ENCODE measurements at places on chromosomes 1 and 21. TPM values are rescaled to one million over a fixed set of nuclear protein-coding genes. Genes with fewer than 3 reads are reported as not detected.

DNA sequence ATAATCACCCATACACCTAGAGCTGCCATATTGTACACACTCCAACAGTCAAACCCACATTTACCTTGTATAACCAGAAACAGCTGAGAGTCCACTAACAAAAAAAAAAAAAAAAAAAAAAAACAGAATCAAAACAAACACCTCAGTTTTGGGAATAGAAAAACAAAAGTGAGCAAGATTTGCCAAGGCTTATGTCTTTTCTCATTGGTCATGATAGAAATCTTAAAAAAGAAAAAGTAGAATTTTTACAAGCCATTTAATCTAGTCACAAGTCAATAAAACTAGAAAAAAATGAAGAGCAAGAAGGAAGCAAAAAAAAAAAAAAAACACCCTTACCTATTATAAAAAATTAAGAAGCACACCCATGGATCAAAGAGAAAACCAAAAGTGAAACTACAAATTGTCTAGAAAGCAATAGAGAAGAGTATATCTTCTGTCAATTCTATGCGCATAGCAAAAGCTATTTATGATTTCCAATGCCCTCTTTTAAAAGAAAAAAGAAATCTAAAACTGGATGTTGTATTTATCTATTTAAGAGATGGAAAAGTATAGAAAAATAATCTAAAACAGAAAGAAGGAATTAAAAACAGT lies 113.2 kb upstream of the GALNT2 start:
- DNase-seq, result no peak

DNA sequence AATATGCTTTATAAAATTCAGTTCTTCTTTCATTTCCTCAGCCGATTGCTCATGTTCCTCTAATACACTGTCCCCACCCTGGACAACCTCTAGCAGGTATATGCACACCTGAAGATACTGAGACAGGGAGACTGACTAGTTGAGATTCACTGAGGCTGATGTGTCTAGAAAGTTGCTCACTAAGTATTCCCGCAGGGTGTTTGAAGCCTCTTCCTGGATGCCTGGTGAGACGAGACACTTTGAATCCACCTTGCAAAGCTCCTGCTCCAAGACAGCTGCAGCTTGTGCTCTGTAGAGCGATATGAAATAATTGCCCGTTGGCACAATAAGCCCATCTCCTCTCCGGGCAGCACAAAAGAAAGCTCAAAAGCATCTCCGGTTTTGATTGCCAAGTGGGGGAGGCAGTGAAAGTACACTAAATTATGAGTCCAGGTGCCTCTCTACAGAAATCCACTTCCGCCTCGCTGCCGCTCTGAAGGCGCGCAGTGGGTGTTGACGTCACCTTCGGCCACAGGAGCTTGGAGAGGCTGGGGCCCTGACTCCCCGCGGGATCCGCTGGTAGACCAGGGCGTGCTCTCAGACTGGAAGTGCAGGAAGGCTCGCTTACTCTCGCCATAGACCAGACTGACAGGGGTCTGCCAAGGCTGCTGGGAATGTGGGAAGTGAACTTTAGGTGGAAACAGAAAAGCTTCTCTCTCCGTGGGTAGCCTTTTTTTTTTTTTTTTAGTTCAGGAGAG lies 46.3 kb downstream of the GPA33 start:
- DNase-seq, result no peak

DNA sequence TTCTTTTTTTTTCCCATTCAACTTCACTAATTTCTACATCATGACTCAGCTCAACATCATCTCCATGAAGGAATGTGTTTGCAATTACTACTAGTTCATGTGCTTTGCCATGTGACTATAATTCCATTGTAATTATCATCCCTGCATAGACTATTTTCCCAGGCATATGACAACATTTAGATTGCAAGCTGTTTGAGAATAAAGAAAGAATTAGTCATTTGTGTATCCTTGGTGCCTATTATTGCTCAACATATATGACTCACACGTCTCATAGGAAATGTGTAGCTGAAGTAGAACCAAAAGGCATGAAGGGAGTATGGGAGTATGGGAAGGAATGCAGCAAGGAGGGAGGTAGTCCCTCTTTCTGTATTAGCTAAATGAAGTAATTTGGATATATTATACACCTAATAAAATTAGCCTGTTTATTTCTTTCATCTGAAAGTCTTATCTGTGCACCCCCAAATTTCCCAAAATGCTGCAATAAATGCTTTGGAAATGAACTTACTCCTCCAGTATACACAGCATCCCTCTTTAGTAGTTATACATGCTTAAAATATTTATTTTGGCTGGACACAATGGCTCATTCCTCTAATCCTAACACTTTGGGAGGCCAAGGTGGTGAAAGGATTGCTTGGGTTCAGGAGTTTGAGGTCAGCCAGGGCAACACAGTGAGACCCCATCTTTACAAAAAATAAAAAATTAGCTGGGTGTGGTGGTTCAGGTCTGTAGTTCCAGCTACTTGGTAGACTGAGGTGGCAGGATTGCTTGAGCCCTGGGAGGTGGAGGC lies 316.9 kb upstream of the ADGRL4 start:
- DNase-seq, result no peak

Gene AQP10
- not detected for total RNA-seq

Data from esophagus squamous epithelium (tissue), 5 donors.